ENCODE measurements at places on chromosomes 6 and 20.

DNA sequence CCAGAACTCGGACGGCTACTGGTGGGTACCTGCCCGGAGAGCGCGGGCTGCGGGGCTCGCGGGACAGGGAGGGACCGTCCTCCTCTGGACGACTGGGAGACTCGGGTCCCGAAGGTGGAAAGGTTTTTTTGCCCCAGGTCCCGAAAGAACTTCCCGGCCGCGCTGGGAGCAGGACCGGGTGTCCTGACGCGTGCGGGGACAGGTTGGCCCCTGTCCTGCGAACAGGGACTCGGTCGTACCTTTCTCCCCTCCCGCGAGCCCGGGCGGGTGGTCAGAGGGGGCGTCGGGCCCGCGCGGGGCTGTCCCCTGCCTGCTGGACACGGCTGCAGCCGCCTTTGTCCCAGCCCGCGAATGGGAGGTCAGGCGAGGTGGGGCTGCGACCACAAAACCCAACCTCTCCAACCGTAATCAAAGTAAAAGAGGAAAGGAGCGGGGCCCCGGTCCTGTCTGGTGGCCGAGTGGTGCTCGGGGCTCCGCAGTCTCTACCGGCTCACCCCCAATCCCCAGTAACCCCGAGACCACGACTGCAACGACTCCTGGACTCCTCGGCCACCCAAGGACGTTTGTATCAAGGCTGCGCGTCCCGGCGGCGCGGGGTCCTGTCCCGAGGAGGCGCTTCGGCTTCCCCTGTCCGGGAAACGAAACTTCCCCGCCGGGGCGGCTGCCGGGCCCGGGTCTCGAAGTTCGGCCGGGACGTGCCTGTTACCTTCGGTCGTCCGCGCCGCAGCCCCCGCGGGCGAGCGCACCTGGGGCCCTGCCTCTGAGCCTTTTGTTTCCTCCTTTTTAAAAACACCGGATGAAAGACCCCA is 798 bp downstream of the DSP start:
- no peak for DNase-seq

DNA sequence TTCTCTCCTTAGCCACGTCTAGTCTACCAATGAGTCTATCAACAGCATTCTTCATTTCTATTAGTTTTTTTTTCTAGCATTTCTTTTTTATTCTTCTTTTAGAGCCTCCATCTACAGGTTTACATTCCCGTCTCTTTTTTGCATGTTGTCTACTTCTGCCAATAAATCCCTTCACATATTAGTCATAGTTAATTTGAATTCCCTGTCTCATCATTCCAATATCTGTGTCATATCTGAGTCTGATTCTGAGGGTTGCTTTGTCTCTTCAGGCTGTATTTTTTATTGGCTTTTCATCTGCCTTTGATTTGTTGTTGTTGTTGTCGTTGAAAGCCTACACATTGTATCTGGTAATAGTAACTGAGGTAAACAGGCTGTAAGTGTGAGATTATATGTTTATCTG is 104.6 kb downstream of the HMGCLL1 start:
- no peak for DNase-seq

- DNase-seq: no peak
These were observed 54.6 kb downstream of the NPEPL1 start for GRCh38 chr20:58747211-58747610.

DNA sequence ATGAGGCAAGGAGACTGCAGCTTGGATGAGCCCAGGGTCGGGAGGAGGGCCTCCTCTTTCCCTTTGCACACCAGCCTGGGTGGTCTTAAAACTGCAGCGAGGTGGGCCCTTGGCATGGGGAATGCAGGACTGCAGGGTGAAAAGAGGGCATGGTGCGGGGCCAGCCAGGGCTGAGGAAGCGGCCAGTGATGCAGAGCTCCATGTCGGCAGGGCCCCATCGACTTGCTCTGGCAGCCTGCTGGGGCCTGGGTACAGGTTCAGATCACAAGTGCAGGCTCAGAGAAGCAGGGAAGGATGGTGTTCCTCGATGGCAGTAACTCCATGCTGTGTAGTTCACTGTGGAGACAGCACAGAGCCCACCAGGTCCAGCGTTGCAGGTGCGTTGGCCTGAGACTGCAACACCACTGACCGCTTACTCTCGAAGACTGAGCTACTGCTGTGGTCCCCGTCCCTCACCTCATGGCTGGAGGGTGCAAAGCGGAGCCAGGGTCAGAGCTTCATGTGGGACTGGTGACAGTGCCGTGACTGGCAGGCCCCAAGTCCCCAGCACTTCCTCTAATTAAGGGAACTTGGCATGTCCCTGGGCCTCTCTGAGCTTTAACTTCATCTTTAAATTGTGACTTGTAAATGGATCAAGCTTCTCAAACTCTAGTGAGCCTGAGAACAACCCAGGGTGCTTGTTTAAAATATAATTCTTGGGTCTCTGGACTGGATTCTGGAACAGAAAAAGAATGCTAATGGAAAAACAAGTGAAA is 223.2 kb downstream of the SYNDIG1 start:
- DNase-seq: no peak

DNA sequence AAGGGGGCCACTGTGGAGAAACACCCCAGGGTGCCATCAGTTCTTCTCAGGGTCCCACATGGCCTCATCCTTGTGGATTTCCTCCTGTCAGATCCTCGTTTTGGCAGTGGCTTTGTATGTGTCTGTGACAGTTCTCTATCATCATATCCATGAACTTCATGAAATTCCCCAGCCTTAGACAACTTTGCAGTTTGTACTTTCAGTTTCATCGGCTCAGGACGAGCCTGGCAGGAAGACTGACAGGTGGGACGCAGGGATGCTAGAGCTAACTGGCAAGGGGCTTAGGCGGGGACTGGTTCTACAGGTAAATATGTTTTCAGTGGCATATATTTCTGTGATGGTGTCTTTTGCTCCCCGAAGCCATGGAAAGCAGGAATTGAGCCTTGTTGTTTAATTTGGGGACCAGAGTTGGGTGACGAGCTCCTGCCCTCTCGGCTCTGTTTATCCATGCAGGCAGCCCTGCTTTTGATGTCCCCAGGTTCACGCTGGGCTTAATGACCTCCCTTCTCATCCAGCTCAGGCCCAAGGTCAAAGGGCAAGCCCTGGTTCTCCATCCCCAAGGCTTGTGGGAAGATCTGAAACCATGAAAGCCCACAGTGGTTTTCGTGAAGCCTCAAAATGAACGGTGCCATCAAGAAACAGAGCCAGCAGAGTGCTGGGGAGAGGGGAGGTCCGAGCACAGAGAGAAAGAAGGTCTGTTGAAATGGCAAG is 11.2 kb downstream of the SDCBP2 start:
- DNase-seq: no peak

DNA sequence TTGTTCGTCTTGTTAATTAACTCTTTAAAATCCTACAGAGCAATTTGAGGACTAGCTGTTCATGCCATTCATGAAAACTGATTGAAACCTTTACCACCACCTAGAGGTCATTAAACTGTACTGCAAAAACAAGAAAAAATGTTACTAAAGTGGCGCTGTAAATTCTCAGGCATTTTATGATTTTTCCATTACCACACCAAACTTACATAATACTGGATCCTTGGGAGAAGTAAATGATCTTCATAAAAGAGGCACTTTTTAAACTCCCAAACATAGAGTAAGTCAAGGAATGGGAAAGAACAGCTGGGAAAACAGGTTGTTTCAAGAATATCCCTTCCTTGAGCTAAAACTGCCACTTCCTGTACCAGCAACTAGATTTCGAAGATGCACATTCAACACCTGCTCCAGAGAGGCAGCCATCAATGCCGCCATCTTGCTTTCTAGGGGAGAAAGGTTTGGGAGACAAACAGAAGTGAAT is 54.3 kb downstream of the MYLIP start:
- DNase-seq: no peak

DNA sequence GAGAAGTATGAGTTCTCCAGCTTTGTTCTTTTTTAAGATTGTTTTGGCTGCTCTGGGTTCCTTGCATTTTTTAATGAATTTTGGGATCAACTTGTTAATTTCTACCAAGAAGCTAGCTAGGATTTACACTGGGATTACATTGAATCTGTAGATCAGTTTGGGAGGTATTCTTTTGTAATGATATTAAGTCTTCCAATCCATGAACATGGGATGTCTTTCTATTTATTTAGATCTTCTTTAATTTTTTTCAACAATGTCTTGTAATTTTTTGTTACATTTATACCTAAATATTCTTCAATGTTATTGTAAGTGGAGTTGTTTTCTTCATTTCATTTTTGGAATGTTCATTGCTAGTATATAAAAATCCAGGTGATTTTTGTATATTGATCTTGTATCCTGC is 12.5 kb downstream of the PRIM2 start:
- DNase-seq: no peak

DNA sequence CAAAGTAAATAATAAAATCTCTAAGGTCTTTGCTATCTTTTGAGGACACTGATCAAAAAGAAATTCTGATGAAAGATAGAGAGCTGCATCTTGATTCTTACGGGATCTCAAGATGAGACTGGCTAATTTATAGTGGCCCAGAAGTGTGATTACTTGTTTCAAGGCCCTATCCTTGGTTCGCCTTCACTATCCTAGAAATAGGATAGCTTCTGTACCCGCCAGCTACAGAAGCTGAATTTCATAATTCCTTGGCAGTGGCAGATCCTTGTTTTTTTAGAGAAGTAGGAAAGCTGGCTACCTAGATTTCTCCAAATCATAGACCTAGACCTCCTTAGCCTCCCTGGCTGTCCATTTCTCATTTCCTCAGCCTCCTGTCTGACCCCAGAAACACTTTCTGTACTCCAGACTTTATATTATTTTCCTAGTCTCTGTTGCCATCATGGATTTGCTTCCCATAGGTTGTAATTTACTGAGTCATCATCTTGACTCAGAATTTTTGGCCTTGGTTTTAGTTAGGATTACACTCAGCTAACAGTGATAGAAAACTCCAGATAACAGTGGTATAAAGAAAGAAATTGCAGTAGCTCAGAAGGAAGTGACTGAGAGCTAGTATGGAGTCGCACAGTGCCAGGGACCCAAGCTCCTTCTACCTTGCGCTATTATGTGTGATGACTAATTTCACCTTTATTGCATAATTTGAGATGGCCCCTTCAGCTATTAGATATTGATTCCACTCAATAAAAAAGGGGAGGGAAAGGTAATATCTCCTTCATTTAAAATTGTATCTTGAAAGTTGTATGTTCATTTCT is 27.7 kb downstream of the PHF3 start:
- DNase-seq: no peak

- DNase-seq: no peak
These were observed at the start of gene STMND1 for GRCh38 chr6:17101422-17102257. STMND1 (plus strand) TSS chr6:17102050; CDS start chr6:17102258, 208 bp downstream.

DNA sequence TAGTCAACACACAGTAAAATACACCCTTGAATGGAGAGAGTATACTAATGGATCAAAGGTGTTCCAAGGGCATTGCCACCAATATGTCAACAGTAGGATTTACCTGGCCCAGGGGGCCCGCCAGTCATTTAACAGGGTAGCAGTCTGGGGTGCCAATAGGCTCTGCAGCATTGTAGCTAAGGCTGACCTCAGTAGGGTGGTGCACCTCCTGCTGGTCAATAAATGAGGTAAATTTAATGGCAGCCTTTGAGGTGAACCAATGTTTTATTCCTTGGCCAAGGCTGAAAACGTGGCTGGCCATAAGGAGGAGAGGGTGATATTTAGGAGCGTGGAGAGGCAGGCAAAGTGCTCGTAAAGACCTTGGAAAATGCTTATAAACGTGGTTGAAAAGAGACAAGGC is 147.2 kb downstream of the RPS12 start:
- no peak for DNase-seq

DNA sequence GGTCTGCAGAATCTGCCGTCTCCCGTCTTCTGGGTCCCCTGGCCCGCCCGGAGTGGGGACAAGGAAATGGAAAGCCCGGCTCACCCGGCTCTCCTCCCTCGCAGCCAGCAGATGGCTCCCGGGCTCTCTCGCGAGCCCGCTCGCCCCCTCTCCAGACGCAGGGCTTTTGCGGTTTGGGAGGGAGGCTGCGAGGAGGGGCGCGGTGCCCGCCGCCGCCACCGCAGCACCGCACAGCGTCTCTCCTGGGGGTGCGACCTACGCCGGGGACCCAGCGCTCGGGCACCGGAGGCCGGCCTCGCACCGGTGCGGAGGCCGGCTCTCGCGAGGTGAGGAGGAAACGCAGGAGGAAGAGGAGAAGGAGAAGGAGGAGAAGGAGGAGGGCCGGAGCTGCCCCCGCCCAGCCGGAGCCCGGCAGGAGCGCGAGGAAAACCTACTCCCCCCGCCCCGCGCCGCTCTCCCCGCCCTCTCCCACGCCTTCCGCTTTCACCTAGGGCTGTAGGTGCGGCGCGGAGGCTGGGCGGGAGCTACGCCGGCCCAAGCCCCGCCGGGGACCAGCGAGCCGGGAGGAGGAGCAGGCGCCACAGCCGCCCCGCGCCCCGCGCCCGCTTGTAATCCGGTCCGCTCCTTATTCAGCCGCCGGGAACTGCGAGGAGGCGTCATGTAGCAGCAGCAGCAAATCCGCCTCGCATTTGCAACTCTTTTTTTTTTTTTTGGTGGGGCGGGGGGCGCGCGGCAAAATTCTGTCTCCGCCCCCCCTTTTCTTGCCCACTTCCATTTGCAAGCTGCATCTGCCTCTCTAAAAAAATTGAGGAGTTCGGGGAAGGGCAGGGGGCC is at the start of gene CARMIL1:
TSS of gene CARMIL1 (plus strand) at position 461 of the 834 bp plus-strand sequence. CDS start 422 bp downstream, outside the sequence.
- DNase-seq: peak; percentile 38

- DNase-seq: no peak
These were observed 1026.7 kb downstream of the KIF16B start for GRCh38 chr20:15546525-15547023.

DNA sequence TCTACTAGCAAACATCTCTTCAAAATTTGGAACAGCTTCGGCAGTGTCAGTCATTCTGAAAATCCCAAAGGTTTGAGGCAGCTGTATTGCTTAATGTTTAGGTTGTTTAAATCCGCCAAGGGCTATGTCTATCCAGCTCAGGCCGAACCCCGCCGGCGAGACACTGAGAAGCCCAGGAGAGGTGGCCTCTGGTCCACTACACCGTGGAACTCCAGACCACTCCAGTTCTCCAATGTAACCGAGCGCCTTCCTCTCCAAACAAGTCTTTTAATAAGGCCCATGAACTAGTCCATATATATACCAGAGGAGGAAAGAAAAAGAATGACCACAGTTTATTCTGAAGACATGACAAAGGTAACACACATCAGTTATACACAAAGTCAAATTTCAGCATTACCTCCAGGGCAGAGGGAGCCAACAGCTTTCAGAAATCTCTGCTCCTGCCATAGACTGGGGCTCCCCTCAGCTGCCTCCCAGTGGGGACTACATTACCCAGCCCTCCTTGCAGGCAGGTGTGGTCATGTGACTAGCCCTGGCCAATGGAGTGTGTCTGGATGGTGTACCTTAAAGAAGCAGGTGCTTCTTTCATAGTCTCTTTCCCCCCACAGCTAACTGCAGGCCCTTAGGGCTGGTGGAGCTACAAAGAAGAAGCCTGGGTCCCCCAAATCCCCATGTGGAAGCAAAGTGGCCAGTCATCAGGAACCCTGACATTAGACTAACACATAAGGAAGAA is at the start of gene RAMACL:
TSS of gene RAMACL (minus strand) at position 255 of the 733 bp plus-strand sequence. CDS start at position 54, 201 bp downstream.
- DNase-seq: no peak

DNA sequence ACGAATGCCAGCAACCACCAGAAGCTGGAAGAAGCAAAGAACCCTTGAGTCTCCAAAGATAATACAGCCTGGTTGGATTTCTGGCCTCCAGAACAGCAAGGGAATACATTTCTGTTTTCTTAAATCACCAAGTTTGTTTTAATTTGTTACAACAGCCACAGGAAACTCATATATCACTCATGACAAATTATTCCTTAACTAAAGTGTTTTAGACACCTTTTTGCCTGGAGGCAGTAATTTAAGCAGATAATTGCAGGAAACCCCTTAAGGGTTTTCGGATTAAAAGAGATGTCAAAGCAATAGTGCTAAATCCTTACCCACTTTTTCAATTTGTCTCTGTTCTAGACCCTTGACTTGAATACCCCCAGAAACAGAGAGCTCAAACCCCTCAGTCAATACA is 1050.0 kb downstream of the EPHA7 start:
- no peak for DNase-seq
